ENCODE measurements at places on chromosomes 4 and X.

- no peak for DNase-seq
These were observed 5.2 kb downstream of the TFE3 start for GRCh38 chrX:49037883-49038475.

- no peak for DNase-seq
These were observed 97.4 kb upstream of the MED14 start for GRCh38 chrX:40832723-40833122.

- DNase-seq, result no peak
These were observed 9.2 kb upstream of the GPC3 start for GRCh38 chrX:133994576-133994975.

GRCh38 chrX:63506320-63506719, 155.2 kb upstream of the SPIN4 start:
- DNase-seq, result peak; percentile 38

DNA sequence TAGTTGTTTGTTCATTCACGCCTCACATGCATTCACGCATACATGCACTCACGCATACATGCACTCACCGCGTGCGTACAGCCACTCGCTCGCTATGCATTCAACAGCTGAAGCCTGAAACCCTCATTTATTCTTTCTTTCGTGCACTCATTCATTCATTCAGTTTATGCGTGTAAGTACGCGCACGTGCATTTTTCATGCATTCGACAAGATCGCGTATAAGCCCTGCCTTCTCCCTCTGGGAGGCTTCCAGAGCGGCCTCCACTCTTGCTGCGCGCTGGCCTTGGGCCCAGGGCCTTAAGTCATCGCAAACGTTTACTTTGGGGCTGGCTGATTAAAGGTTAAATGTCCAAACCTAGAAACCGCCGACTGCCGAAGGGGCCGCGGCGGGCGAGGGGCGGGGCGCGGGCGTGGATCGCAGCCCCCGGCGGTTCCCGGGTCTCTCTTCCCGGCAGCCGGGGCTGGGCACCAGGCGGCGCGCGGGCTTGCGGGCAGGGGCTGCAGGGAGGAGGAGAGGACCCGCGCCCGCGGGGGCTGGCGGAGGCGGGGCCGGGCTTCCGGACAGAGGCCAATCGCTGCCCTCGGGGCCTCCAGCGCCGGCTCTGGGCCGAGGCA, at the start of gene GYG2:
Gene GYG2 (plus strand): TSS at position 587 of the 615 bp plus-strand sequence. CDS start 1,259 bp downstream, outside the sequence.
- no peak for DNase-seq
